ENCODE measurements at places on chromosomes 4 and X.
A peak's percentile ranks its signal among the peaks of the same experiment; 100 is the strongest.

- DNase-seq = no peak
Measured at GRCh38 chrX:38515291-38515690, 46.1 kb upstream of the TSPAN7 start.

- DNase-seq = no peak
Measured at GRCh38 chr4:112800001-112800400, 163.1 kb downstream of the LARP7 start.

- no peak for DNase-seq
Measured at GRCh38 chrX:150663073-150663472, 30.1 kb upstream of the MTMR1 start.

DNA sequence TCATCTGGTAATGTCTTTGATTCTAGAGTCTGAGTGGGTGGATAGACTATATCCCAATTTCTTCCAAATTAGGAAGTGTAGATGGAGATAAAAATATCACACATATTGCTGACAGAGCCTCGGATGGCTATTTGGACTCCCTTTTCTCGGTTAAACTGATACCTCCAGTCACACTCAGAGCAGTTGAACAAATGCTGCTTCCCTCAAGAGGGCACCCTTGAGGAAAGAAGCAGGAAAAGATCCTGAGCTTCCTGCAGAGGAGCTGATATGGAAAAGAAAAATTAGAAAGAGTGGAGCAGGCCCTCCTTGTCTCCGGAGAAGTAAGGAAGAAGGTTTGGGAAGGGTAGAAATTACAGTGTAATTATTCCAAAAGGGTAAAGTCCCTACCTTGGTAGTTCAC is 96.2 kb upstream of the CCSER1 start:
- no peak for DNase-seq

DNA sequence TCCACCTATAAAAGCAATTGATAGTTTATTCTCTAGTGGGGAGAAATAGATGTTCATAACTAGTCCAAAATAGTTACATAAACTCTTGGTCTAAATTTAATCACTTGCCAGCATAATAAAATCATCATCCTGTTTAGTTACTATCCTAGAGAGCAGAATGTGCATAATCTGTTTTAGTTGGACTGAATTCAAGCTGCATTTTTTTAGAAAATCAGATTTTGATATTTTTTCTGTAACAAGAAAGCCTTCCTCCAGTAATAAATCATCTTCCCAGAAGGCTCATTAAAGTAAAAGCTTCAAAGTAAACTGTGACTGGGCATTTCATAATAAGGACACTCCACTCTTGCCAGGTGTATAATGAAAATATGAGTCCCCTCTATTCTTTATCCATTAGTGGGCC is 453.1 kb downstream of the TRAM1L1 start:
- no peak for DNase-seq

GRCh38 chr4:127141856-127142255 is 490.9 kb upstream of the INTU start:
- no peak for DNase-seq

DNA sequence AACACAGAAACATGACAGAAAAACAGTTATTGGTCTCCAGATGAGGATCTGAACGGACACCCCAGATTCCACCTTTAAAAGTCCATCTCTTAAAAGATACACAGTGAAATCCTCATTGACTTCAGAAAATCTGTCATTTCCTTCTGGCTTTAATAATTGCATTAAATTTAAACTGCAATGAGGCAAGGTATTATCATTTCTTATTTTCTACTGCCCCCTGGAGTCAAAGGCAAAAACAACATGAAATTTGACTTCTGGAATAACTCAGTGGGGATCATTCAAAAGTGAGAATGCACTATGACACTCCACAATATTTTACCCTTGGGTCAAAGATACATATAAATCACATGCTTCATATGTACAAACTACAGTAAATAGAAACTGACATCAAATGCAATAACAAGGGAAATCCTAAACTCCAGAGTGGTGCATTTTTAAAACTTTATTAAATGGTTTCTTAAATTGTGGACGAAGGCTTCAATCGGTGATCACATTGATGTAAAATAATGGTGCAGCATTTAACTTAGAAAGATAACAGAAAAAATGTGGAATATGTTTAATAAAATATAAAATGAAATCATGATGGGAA is 56.4 kb upstream of the SPANXN1 start:
- DNase-seq = no peak

- DNase-seq = no peak
Measured at GRCh38 chr4:13891544-13891939, 264.0 kb upstream of the BOD1L1 start.

DNA sequence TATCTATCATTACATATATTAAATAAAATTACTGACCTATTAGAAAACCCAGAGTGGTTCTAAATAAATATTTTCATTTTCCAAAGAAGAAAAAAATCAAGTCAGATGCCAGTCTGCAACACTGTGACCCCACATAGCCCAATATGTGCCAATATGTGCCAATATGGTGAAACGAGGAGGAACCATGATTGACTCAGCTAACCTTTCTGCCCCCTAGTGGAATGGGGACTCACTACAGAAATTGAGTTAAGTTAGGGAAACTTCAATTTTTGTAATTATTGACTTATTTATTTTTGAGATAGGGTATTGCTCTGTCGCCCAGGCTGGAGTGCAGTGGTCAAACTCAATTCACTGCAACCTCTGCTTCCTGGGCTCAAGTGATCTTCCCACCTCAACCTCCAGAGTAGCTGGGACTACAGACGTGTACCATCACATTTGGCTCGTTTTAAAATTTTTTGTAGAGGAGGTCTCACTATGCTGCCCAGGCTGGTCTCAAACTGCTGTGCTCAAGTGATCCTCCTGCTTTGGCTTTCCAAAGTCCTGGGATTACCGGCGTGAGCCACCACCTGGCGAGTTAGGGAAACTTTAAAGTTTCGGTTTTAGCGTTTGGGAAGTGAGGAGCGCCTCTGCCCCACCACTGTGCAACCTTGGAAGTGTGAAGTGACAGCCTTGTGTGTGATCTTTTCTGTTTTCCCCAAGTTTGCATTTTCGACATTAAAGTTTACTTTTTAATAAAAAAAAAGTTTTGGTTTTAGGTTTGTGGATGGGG is 116.8 kb upstream of the SHISA3 start:
- peak; percentile 63 for DNase-seq

DNA sequence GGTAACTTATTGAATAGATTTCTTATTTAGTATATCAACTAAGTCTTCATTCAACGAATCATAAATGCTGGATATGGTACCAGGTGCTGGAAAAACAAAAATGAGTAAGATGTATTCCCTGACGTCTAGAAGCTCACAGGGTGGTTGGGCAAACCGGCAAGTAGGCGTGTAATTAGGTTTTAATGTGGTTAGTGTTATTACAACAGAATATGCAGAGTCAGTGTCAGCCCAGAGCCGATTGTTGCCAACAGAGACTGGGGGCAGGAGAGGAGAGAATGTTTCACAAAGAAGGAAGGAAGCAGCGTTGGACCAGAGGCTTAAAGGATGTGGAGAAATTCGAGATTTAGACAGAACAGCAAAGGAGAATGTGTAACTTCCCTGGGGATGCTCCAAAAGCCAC is 111.7 kb downstream of the TENM3 start:
- DNase-seq = no peak

DNA sequence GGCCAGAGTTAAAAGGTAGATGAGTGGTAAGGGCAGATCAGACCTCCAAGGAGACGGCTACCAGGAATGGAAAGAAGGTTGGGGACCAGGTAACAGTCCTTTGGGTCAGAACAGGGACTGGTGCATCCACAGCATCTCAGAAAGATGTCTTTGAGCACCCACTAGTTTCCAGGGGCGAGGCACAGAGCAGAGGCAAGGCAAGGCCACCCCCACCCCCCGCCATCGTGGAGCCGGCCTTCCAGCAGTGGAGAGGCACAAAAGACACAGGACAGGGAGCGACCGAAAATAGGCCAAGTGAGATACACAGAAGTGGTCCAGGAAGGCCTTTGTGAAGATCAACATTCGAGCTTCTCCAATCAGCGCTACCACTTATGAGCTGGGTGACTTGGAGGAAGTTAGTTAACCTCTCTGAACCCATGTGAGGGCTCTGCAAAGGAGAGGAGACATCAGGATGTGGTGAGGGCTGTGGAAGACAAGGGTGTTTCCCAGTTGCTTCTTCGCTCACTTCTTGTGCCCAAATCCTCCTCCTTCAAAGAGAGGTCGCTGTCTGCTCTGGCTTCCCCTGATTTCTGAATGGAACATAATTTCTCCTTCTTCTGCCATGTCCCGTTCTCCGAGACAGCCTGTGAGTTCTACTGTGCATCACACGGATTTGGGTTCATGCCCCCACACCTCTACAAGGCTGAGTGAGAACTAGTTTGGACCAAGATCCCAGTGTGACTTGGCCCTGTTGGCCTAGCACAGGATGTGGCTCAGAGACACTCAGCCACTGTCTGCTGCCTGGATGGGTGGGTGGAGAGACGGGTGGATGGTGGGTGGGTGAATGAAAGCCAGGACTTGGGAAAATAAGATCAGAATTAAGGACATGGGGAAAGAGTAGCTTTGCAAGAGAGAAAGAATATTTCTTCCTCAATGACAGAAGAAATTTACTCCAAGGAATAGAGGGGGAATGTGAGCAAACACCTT is 16.7 kb upstream of the MSX1 start:
- no peak for DNase-seq

DNA sequence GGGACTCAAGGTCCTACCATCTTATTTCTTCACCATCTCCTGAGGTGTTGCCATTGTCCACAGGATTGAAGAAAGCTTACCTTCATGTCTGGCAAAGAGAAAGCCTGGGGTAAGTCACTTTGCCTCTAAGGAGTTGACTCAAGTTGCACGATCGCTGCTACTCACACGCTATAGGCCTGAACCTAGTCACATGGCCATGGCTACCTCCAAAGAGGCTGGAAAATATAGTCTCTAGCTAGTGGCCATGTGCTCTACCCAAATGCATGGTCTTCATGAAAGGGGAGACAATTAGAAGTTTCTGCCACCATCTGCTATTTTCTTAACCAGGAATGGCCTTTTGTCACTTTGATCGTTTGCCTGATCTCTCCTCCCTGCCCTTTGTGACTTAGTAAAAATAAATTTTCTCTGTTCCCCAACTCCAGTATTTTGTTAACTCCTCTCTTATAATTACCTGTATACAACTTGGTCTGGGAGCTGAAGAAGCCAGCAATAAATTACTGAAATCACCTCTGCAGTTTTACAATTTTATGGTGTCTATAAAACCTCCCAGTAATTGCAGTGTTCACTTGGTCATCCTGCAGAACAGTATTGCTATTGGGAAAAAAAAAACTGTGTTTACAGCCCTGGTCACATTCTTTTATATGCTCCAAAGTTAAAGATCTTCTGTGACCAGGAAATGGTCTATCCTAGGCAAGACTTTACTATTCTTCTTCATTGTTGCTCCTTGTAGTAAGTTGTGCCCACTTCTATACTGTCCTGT is 126.7 kb upstream of the TSPAN5 start:
- no peak for DNase-seq

- DNase-seq = no peak
Measured at GRCh38 chr4:94410678-94411206, 41.0 kb upstream of the PDLIM5 start.

GRCh38 chr4:100063355-100063754 is 113.3 kb upstream of the H2AZ1 start:
- no peak for DNase-seq

DNA sequence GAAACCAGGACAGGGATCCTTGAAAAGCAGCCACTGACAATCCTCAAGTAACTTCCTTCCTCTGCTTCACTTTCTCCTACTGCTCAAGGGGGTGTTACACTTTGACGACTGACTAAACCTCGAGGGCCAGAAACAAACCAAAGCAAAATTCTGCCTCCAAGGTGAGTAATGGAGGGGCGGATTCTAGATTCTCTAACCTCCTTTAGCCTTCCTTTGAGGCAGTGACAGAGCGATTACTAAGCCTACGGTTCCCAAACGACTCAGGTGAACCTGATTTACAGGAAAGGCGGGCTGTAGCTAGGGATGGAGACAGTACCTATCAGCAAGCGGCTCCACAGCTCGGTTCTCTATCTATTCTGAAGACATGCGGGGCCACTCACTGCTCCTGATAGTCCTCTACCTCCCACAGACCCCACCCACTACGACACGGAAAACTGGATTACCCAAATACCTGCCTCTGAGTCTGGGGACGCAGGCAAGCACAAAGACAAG is 487 bp downstream of the TBCK start:
- peak; percentile 2 for DNase-seq

GRCh38 chrX:123217077-123217476 is 33.0 kb downstream of the GRIA3 start:
- no peak for DNase-seq

GRCh38 chr4:70601422-70602039 is 9.5 kb downstream of the AMBN start:
- DNase-seq = peak; percentile 47

GRCh38 chr4:67371615-67372014 is 173.7 kb downstream of the CENPC start:
- DNase-seq = no peak

DNA sequence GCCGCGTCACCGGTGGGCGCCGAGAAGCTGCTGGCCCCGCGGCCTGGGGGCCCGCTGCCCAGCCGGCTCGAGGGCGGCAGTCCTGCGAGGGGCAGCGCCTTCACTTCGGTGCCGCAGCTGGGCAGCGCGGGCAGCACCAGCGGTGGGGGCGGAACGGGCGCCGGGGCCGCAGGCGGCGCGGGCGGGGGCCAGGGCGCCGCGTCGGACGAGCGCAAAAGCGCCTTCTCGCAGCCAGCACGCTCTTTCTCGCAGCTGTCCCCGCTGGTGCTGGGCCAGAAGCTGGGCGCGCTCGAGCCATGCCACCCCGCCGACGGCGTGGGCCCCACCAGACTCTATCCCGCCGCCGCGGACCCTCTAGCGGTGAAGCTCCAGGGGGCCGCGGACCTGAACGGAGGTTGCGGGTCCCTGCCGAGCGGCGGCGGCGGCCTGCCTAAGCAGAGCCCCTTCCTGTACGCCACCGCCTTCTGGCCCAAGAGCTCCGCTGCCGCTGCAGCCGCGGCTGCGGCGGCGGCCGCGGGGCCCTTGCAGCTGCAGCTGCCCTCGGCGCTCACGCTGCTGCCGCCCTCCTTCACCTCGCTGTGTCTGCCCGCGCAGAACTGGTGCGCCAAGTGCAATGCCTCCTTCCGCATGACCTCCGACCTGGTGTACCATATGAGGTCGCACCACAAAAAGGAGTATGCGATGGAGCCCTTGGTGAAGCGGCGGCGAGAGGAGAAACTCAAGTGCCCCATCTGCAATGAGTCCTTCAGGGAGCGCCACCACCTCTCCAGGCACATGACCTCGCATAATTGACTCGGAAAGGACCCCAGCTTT is 5.6 kb downstream of the PRDM8 start:
- DNase-seq = peak; percentile 61

DNA sequence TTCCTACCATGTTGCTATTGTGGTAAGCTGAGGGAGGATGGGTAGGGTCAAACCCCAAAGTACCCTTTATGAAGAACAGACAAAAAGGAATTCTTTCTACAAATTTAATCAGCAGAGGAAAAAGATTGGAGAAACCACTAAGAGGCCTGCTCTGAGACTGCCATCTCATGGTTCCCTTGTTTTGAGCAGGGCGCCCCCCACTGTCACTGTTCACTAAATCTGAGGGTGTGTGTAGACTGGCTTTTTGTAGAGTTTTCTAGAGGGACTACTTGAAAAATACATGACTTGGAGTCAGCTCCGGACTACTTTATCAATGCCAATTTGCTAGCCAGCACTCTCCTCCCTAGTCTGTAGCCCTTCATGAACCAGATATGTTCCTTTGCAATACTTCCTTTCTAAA is 324.8 kb downstream of the FRMPD4 start:
- no peak for DNase-seq

Data from germinal center (tissue), 1 donor.